ENCODE measurements at places on chromosomes 2 and 18.

GRCh38 chr2:36193680-36194079 lies 161.9 kb upstream of the CRIM1 start:
- DNase-seq = no peak

DNA sequence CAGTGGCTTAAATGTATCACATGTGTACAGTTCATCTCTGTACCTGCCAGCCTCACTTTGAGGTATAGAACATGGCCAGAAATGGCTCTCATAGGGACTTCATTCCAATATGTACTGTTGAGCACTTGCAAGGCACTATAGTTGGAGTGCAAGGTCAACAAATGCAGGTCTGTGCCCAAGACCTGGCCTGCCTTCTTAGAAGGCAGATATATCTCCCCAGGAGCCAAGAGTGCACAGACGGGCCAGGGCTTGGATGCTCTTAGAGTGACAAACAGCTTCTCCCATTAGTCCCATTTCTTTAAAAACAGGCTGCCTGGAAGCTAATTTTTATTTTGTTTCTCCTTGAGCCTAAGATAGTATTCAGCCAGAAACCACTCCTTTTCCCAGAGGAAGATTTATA lies 7.3 kb downstream of the TEX261 start:
- DNase-seq = no peak

DNA sequence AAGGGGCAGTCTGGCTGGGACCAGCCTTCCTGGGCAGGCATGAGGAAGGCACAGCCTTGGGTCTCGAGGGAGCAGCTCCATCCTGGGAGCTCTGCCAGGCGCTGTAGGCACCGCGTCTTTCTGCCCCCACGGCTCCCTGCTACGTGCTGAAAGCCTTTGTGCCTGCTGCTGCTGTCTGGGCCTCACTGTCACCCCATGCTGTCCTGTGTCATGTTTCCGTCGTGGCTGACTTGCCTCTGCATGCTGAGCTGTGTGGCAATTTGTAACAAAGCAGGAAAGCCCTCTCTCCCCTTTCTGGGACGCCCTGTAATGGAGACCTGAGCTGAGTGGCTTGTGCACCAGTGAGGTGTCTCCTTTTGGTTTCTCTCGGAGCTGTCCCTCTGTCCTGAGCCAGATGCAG lies 152.5 kb downstream of the TSN start:
- DNase-seq = no peak

DNA sequence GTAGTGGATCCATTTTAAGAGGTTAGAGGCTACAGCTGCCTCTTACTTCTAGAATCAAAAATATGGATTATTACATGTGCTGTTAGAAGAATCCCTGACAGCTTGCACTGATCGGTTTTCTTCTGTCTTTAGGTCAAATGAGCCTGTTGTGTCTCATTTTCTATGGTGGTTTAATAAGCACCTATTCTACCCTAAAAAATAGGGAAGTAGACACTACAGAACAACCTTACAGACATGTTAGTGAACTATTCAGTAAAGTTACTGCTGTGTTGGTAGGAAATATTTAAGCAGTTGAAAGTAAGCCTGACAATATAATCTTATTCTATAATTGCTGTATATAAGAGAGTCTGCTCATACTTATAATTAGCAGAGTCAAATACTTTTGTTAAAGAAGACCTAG lies 168.5 kb upstream of the NOSTRIN start:
- no peak for DNase-seq

DNA sequence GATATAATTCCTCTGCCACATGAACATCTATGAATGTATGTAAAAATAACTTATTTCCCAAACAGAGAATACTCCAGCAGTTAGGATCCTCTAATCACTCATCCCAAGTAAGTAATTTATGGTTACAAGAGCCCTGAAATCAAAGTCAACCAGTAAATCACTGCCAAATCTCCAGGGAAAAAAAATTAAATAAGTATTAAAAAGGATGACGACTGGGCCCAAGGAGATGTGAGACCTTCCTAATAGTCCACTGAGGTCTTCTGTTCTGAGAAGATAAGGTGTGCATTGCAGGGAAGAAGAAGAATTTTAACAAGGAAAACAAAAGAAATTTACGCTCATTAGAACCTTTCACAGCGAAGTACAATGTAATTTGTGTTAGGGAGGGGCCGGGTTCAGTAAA lies 28.0 kb upstream of the WDR75 start:
- DNase-seq = no peak

All from H54 (cell line).